Stimulated activated CD4-positive, alpha-beta T cell treated with anti-CD3 and anti-CD28 coated beads, TNF-alpha, amount 100 ng/mL, for 4 hours (primary cell): ENCODE measurements at places on chromosomes 11 and 22.

- DNase-seq: no peak
These were observed 615 bp downstream of the POLD4 start for GRCh38 chr11:67352546-67353316.

GRCh38 chr11:57345555-57346211 lies 7.5 kb downstream of the P2RX3 start:
- peak; percentile 48 for DNase-seq

DNA sequence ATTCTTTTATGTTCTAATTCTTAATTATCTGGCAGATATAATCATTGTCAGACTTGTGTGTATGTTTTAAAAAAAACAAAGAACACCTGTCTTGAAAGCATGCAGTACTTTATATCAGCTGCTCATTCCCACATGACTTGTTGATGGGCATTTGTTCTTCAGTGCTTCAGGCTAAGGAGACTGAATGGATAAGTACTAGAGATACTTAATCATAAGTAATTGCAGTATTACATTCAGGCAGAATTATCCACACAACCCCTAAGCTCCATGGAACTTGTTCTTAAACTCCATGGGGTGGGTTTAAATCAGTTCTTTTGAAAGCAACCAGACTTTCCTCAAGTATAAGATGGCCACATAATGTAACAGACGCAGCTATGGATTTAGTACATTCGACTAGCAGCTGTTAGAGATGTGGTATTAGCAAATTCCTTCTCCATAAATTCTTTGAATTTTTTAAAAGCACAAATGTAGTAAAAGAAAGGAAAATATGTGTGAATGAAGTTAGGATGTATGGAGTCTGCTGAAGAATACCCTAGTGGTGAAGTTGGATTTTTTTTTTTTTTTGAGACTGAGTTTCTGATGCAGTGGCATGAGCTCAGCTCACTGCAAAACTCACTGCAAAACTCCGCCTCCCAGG lies 3.0 kb downstream of the JAM3 start:
- no peak for DNase-seq

DNA sequence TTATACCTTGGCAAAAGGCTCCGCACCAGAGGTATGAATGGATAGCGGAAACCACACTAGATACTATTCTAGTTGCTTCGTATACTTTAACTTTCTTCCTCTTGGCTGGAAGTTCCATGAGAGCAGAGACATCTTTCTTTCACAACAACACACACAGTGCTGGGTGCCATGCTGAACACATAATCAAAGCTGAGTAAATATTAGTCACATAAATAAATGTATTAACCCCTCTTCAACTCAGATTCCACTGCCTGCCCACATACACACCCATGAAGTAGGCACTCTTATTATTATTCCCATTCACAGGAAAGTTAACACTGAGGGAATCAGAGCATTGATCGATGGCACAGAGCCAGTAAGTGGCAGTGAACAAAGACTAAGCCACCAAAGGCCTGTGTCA lies 35.4 kb downstream of the SPON1 start:
- no peak for DNase-seq

DNA sequence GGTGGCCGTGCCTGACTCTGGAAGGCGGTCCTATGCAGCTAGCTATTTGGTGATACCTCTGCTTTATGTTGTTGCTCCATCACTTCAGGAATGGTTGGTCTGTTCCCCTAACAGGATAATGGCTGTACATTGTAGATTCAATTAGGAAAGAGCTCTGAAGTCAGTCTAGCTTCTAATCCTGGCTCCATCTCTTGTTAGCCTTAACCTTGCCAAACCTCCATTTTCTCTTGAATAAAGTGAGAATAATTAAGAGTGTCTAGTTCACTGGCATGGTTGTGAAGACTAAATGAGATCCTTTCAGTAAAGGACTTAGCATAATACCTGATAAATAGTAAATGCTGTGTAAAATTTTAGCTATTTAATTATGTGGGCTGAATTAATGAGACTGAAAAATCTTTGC lies 262.5 kb upstream of the ARHGAP20 start:
- DNase-seq: no peak

DNA sequence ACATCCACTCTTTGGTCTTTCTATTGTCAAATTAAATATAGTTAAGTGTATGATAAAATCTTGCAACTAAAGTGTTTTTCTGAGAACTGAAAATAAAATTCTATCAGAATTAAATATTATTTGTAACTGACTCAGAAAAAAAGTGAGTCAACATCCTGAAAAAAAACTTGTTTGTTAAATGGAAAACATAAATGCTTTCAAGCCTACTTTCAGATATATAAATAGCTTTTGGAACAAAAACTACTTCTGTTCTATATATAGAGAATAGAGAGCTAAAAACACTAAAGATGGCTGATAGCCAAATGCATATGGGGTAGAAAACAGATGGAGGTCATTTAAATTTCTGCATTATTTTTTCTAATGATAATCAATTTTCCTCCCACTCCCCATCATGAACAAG lies 61.8 kb downstream of the PIK3C2A start:
- DNase-seq: no peak

GRCh38 chr22:45090497-45090910 lies 73.2 kb upstream of the NUP50 start:
- DNase-seq: no peak

GRCh38 chr11:57313071-57313787 lies 11.5 kb downstream of the TNKS1BP1 start:
- no peak for DNase-seq

GRCh38 chr11:121841487-121842191 lies 274.4 kb downstream of the BLID start:
- DNase-seq: no peak

- DNase-seq: no peak
These were observed at the start of gene ISX for GRCh38 chr22:35065796-35066218. ISX (plus strand) TSS chr22:35066158; CDS start chr22:35067088, 930 bp downstream.
